ENCODE measurements at places on chromosomes 2 and 18.

DNA sequence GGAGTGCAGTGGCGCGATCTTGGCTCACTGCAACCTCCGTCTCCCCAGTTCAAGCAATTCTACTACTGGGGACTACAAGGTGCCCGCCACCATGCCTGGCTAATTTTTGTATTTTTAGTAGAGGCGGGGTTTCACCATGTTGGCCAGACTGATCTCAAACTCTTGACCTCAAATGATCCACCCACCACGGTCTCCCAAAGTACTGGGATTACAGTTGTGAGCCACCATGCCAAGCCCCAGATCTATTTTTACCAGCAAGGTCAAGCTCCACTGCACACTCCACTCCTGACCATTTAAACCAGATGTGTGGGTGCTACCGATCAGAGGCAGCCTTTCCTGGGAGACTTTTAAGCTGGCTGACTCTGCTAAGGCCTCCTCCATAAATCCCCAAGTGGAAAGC lies 67.5 kb upstream of the CD226 start:
- no peak for DNase-seq

- DNase-seq: no peak
These were observed 203.0 kb upstream of the REV1 start for GRCh38 chr2:99692785-99693184.

DNA sequence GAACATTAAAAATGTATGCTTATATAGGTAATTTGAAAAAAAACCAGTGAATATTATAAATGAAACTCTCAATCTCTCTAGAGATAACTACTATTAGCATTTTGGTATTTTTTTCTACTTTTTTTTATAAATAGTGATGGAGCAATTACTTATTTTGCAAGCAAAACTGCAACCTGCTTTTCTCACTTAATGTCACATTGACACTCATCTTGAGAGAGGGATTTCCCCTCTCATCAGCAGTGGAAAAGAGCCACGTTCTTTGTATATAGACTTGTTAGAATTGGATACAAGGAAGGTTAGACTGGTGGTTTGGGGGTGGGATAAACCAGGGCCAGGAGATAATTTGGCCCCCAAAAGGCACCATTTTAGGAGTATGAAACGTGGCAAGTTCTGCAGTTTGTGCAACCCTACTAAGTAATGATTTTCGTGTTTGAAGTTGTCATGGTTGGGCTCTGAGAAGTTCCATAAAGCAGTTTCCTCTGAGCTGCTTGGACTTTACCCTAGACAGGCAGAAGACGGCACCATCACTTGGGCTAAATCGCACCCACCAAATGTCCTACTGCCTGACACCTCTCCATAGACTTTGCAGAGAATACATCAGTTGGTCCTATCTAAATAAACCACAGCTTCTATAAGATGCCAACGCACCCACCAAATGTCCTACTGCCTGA lies 194.0 kb downstream of the ACTR3 start:
- DNase-seq: no peak

DNA sequence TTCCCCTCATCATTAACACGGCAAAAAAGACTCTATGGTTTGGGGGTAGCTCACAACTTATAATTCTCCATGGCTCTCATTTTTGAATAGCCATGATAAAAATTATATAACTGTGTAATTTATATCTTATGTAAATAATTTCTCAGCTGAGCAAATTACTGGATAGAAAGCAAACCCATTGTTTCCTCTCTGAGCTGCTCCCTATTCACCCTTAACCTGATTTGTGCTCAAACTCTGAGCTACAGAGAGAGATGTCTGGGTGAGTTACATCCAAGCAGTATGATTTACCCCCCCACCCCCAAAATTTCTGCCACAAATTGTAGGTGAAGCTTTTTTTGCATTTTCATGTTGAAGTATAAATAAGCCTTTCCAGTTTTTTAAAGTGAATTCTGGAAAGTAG lies 123.7 kb downstream of the TFCP2L1 start:
- no peak for DNase-seq

GRCh38 chr18:76572518-76573247 lies 77.6 kb upstream of the ZNF516 start:
- no peak for DNase-seq

GRCh38 chr2:98658816-98659490 lies 50.6 kb downstream of the UNC50 start:
- no peak for DNase-seq

DNA sequence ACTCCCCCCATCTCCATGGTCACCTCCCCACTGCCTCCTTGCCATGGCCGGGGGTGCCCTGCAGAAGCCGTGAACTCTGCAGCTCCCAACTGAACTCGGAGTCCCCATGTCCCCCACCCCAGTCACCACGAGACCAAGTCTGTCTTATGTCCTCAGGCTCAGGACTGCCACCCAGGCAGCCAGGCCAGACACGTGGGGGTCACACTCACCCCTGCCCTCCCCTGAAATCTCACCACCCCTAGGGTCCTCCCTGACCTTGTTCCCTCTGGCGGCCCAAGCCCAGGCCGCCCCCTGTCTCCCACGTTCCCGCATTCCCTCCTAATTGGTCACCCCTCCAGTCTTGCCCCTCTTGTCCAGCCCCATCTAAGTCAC lies 11.0 kb downstream of the AQP12A start:
- no peak for DNase-seq

DNA sequence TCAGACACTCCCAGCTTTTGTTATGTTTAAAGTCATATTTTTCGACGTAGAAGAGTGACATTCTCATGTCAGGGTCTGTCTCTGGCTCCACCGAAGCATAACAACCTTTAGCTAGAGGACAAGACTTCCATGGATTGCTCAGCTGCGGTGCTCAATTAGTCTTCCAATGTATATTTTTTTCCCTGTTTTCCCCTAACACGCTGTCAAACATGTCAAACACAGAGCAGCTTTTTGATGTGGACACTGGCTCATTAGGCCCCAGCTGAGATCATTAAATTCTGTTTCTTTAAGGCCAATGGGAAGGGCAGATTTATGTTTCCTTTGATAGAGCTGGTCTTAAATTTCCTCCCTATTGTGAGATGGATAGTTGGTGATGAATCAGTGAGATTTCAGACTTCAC lies 525.4 kb downstream of the PIK3C3 start:
- no peak for DNase-seq

- no peak for DNase-seq
These were observed 164.2 kb upstream of the SETBP1 start for GRCh38 chr18:44516450-44516849.

GRCh38 chr2:63866009-63866709 lies 24.5 kb downstream of the UGP2 start:
- no peak for DNase-seq

- peak; percentile 62 for DNase-seq
These were observed 9.7 kb upstream of the OTOS start for GRCh38 chr2:240149943-240150784.

DNA sequence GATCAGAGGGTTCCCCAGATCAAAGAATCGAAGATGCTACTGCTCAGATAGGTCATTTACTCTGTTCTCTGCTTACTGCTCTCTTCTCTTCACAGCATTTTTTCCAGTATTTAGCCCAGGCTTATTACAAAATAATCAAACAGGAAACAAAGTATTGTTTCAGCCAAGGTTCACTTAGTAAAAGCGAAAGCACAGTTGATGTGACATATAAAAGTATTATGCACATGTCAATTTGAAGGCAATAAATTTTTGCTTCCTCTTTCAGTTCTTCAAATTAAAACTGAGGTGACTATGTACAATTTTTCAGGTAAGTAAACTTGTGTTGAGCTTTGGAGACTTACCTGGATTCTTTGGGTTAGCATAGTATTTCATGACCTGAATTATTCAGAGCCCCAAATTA lies 262.8 kb upstream of the CHST9 start:
- DNase-seq: no peak

DNA sequence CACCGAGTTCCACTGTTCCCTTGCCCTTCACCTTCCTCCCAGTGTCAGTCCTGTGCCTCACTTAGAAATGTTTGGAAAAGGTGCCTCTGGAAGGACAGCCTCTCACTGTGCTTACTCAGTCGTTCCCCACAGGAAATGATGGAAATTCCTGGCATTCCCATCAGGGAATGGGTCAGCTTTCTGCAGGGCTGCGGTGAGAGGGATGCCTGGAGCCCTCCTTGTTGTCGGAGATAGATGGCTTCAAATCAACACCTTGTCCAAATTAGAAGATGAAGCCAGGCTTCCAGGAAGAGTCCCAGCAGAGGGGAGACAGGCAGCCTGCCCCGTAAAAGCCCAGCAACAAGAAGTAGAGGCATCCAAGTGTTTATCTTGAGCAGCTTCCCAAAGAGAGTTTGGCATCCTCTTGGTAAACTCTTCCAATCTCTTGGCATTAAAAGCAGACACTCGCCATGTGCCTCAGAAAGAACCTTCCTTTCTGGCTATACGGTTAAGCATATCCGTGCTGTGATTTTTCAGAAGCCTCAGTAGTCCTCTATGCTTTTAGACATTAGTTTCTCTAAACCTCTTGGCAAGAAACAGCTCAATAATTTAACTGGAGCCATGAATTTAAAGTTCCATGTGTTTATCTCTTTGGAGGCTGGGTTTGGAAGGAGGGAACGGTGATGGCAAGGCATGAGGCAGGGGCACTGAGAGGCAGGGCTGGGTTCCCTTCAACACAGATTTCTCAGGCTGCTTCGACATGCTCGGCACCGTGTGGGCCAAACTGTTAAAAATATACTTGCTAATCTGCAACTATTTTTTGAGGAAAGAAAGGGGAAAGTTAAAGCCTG lies 25.1 kb downstream of the COLEC12 start:
- DNase-seq: no peak

DNA sequence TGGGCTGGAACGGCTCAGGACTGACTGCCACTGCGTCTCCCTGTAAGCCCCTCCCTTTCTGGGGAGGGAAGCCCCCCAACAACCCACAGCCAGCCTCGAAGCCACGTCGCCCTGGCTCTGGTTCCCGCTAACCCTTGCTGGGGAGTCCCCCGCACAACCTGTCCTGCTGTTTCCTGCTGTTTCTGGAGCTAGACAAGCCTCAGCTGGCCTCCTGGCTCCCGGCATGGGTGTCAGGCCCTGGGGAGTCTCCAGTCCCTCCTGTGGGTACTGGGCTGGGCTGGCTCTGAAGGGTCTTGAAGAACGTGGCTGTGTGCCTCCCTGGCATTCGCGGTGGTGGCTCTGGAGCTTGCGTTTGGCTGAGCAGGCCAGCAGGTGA lies 20.9 kb downstream of the NFATC1 start:
- DNase-seq: no peak

GRCh38 chr2:173400760-173401159 lies 46.1 kb downstream of the CDCA7 start:
- DNase-seq: no peak

DNA sequence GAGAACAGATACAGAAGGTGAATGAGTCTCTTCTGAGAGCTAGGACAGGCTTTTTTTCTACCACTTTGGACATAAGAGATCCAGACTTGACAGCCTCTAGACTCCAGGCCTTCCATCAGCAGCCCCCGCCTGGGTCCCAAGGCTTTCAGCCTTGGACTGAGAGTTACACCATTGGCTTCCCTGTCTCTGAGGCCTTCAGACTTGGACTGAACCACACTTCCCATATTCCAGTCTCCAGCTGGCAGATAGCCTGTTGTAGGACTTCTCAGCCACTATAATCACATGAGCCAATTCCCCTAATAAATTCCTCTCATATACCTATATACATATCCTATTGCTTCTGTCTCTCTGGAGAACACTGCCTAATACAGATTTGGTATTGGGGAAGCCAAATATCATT lies 128.2 kb downstream of the MCFD2 start:
- DNase-seq: no peak

DNA sequence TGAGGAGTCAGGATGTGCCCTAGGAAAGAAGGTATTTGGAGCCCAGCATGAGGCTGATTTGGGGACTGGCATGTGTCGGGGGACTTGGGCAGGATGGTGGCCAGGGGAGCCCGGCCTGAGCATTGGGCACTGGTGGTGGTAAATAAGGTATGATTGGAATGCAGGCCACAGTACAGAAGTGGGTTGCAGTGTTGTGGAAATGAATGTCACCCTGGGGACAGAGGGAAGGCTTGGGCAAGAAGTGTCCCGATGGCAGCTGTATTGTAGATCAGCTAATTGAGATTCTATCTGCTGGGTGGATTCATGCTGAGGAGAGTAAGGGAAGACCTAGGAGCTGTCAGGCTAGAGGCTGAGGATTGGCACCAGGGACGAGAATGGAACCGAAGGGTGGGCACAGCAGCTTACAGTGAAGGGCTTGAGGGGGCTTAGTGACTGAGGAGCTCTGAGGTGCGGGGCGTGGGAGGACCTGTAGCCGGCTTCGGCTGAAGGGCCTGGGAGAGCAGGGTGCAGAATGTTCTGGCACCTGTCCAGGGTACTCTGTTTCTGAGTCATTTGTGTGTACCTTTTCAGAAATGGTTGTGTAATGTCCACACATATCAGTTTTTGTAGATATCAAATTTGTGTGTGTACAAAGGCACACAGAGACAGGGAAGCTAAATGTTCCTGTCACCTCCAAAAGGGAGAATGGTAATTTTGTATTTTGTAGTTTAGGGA lies 170.2 kb downstream of the PRKCE start:
- no peak for DNase-seq

GRCh38 chr2:65059071-65059470 lies 2.9 kb downstream of the CEP68 start:
- DNase-seq: no peak

DNA sequence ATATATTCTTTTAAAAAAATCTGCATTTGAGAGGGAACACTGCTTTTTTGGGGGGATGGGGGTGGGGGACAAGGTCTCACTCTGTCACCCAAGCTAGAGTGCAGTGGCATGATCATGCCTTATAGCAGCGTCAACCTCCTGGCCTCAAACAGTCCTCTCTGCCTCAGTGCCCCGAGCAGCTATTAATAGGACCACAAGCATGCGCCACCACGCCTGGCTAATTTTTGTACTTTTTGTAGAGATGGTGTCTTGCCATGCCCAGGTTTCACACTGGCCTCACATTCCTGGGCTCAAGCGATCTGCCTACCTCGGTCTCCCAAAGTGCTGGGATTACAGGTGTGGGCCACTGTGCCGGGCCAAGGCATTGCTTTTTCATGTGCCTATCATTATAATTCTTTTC lies 154.2 kb downstream of the ATAD2B start:
- no peak for DNase-seq

- peak; percentile 78 for DNase-seq
These were observed at the start of gene FECH for GRCh38 chr18:57586251-57587049. TSS of gene FECH (minus strand) at chr18:57586702. CDS start at chr18:57586620, 82 bp downstream.

- no peak for DNase-seq
These were observed 5.7 kb downstream of the GFPT1 start for GRCh38 chr2:69381337-69381737.

DNA sequence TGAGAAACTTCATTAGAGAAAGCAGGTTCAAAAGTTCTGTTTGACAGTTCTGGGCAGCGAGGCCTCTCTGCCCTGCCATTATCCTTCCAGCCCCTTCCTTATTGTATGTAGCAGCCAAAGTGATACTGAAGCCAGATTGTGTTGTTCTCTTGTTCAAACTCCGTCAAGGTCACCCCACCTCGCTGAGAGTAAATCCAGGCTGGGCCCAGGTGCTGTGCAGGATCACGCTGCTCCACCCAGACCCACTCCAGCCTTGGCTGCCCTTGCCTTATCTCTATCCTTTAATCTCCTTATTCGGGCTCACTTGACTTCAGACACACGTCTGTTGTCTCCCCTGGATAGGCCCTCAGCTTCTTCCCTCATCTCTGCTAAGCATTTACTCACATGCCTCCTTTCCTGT lies 196.1 kb downstream of the CPS1 start:
- DNase-seq: no peak

- DNase-seq: no peak
These were observed 534.8 kb upstream of the CDH7 start for GRCh38 chr18:65215865-65216466.

GRCh38 chr18:42675810-42676209 lies 439.7 kb downstream of the RIT2 start:
- no peak for DNase-seq

- DNase-seq: peak; percentile 51
These were observed 228.5 kb downstream of the ALPK2 start for GRCh38 chr18:58400331-58400870.

All from activated naive CD4-positive, alpha-beta T cell treated with anti-CD3 and anti-CD28 coated beads, Interleukin-2, amount 10 ng/mL, durations not matched to agents 7 days and 5 days (primary cell).